ENCODE measurements at places on chromosomes 11 and 22.

- no peak for DNase-seq
Measured at GRCh38 chr11:121950160-121950559, 165.9 kb downstream of the BLID start.

DNA sequence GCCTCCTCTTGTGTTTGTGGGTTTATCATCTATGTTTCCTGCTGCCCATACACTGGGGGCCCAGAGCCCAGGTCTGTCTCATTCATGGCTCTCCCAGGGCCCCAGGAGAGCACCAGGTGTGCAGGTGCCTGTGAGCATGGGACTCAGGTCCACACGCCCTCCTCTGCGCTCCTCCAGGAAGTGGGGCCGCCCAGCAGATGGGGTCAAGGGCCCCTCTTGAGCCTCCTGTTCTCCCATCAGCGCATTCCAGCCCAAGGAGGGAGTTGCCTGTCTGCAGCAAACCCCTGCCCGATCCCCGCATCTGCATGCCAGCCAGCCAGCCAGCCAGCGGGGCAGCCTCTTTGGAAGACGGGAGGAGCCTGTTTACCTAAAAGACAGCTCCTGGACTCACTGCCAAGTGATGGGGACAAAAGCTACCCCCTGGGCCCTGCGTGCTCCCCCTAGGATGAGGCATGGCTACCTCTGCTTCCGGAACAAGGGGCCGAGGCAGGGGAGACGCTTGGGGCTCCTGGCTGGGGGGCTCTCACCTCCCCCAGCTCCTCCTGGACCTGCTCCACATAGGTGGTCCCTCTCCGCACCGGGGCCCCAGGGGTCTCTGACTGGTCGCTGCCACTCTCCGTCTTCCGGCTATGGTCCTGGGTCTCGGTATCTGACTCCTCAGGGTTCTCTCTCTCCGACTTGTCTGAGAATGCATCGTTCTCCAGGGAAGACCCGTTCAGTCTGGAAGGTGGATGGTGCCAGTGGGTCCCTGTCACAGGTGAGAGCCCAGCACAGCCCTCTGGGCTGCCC is 49.7 kb upstream of the CARS1 start:
- DNase-seq: no peak

- DNase-seq: no peak
Measured at GRCh38 chr11:8732748-8733241, 50.2 kb downstream of the RPL27A start.

- no peak for DNase-seq
Measured at GRCh38 chr22:29483254-29483653, 3.2 kb downstream of the NEFH start.

DNA sequence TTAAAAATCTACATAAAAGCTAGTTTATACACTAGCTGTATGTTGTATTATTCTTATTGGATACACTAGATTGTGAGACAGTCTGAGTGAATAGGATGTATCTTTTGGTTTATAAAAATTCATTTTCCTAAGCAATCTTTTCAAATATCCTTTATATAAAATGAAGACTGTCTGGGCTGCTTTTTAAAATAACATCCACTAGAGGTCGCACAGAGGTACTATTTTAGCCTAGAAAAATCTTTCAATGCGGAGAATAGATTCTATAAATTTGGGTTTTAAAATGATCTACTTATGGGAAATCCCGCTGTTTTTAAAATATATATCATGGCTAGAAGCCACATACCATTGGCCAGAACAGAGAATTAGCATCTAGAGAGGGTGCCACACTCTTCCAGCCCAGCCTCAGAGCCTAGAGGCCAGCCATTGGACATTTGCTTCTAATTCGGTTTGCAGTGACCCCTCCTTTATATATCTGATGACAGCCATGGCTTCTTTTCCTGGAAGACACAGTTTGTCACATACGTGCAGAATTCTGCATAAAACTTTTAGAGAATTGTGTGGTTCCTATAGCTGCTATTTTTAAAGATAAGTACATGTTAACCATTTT is 7.3 kb downstream of the C11orf97 start:
- no peak for DNase-seq

DNA sequence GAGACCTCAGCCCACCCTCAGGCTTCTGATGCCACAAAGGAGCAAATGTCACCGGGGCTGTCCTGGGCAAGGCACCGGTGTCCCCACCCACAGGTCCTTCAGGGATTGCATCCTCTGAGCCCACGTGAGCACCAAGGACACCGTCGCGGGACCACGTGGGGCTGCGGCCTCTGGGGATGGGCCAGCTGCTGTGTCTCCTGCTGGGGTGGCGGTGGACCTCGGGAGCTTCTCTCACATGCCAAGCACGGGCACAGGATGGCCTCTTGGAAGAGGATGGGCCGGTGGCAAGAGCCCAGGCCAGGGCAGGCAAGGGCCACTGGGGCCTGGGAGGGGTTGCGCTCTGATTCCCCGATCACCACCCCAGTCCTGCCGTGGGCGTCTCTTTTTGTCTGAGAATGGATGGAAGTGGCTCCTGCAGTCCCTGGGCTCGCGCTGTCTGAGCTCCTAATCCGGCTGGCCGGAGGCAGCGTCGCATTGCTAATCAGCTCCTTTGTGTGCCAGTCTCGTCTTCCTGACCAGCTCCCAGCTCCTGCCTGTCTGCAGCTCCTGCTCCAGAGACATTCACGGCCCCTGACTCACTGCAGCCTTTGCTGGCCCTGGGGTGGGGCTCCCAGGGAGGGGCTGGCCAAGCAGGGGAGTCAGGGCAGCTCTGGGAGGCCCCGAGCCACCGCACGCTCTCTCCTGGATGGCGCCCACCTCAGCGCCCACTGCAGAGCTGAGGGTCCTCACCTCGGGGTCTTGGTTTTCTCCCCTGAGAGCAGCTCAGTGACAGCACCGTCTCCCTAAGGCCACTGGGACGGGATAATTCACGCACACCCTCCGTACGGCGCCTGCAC is 146.7 kb downstream of the CTTN start:
- DNase-seq: no peak

DNA sequence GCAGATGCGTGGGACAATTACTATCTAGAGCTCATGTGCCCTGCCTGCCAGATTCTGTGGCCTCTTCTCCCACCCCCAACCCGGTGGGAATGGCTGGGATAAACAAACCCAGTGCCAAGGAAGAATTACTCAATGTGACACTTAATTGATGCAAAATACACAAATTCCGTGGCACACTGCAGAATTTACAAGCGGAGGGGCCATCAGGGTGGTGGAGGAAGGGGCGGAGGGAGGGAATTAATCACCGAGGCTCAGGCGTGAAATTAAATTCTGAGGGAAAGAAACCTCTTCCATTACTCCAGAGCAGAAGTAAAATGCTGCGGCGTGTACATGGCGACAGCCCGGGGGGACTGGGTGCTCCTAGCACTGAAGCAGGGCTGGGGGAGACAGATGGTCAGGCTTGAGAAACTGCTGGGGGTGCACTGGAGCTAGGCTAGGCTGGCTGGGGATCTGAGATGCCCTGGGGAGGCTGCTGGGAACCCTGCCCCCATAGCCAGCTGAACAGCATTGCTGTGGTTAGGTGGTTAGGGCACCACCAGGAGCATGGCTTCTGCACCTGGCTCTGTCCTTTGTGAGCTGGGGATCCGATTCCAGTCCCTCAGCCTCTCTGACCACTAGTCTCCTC is 200.6 kb downstream of the CEP164 start:
- no peak for DNase-seq

DNA sequence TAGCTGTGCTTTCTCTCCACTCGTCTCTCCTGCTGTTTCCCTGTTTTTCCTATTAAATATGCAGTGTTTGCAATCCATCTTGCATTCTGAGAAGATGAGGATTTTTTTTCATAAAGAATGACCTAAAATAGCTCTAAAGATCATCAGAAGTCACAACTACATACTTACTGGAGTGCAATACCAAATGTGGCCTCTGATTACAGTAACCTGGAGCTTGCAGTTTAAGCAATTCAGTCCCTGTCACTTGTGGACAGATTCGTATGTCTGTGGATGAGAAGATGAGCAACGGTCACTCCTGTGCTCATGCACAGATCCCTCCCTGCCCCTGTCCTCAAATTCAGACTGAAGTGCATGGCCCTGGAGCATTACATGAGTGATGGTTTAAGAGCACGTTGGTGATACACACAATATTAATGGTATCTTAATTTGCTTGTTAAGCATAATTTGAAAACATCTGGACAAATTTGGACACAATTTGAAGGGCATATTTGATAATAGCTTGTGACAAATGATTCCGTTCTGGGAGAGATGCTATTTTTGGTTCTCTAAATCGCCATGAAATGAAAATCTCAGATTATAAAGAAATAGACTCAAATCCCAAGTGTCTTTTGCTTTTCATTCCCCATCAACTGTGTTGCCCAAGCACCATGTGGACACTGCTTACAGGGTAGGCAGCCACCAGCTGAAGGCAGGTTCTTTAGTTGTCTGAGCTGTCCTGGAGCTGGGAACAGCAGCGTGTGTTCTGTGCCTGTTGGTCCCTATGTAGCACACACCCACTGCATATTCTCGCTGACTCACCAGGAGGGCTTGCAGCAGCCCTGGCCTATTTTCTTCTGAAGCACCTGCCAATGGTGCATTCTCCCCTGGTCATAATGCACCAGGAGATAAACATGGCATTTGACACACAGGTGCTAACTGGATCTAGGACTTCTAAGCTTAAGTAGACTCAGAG is 32.6 kb upstream of the PRAME start:
- DNase-seq: no peak

- DNase-seq: no peak
Measured at GRCh38 chr11:67604815-67605214, 1.9 kb upstream of the NDUFV1 start.

- no peak for DNase-seq
Measured at GRCh38 chr11:25920356-25920755, 411.6 kb upstream of the ANO3 start.

GRCh38 chr11:132658696-132659095 is 873.6 kb downstream of the OPCML start:
- DNase-seq: no peak

DNA sequence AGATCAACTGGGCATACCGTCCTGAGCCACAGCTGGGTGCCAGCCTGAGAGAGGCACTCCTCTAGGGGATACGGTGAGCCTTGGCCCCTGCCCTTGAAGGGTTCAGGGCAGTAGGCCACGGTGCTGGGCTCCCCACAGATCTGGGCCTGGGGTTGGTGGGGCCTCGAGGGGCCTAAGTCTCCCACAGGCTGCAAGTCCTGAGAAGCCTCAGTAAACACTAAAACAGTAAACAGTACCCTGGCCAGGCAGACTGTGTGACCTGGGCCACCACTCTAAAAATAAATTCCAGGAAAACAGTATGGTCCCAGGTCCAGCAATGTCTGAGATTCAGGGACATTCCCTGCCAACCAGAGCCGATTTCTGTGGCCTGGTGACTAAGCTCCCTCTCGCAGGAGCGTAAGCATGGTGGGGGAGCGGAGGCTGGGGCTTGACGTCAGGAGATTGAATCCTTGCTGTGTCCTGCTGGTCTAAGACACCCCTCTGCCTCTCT is 2.3 kb upstream of the RHOD start:
- DNase-seq: no peak

DNA sequence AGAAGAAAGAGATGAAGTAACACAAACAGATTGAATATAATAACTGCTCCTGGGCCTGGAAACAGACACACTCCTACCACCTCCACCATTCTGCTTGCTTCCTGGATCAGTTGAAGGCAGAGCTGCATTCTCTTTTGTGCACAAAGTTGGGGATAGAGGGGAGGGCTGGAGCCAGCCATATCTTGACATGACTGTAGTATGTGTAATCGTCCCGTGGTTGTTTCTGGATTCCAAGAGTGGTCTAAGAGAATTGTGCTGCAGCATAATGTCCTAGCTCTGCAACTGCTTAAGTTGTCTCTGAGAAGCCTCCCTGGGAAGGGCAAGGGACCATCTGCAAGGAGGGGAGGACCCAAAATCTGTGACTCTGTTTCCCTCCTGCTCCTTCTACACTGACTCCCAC is 3.2 kb downstream of the CRY2 start:
- no peak for DNase-seq

DNA sequence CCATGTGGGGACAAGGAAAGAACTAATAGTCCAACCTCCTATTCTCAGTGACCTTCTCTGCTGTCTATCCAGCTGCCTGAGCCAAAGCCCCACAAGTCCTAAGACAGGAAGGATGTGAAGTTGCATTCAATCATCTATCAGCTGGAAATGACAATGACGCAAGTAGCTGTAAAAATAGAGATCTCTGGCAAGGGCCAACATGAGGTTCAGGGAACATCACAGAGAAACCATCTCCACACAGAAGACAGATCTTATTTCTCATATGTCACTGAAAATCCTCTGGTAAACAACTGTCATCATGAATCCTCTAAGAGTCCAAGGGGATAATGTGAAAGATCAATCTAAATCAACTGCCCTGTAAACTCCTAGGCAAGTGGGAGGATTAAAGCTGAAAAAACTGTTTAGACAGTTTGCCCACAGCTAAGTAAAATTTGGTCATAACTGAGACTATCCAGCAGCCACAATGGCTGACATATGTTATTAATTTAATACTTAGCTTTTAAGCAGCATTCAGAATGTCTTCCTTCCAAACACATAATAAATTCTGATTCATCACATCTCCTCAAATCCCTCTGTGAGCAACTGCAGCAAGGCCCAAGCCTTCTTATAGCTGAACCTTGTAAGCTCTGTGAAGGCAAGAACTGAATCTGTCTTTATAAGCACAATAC is 52.1 kb downstream of the ALG9 start:
- no peak for DNase-seq

DNA sequence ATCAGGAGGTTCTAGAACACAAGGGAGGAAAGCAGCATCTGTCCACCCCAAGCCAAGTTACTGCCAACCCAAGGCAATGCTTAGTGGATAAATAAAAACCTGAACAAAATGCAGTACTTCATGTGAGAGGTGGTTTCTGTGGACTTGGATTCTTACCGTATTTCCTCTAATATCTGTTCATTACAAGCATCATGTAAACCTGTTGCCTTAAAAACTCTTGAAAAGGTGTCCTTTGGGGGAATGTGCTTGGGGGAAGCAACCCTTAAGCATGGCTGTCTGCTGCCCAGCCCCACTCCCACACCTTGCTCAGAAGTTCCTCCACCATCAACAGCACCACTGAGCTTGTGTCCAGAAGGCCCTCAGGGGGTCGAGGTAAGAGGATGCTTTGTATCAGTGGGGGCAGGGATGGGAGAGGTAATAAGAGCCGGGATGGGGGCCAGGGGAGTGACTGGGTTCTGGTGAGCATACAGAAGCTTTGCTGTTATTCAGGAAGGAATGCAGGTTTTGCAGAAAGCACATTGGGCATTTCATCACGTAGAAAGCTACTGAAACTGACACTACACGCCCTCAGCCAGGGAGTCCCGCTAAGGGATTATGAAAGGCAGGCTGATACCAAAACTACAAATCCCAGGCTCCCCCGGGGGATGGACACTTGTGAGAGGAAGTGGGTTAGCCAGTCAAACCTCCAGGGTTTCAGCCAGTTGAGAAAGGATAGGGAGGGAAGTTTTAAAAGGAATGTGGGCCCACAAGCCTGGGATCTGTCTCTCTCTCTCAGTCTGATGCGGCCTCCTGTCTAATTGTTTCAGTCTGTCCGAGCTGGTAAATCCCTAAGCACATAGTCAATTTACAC is 52.0 kb downstream of the KCNJ1 start:
- DNase-seq: no peak

- peak; percentile 96 for DNase-seq
Measured at GRCh38 chr11:12224537-12224893, 114.1 kb downstream of the MICAL2 start.

DNA sequence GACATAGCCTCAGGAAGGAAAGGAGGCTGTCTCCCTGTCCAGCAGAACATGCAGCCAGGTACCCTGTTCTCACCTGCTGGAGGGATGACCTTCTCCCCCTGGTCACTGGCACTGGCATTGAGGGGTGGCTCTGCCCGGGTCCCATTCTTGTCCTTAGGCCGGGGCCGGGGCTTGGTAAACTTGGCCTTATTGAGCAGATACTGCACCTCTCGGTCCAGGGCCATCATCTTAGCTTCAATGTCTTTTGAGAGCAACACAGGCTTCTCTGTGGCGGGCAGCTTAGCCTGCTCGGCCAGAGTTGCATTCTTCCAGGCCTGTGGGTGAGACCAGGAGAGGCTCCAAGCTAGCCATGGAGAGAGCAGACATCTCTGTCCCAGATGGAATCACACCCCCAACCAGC is 10.5 kb downstream of the HYOU1 start:
- DNase-seq: no peak

Data from GDM1 (cell line).